ENCODE measurements at places on chromosomes 16 and 17. TPM values are rescaled to one million over a fixed set of nuclear protein-coding genes. Genes with fewer than 3 reads are reported as not detected.

OTOP2 gene
- not detected for total RNA-seq

SLC6A4 gene
- under 0.01 TPM for total RNA-seq

CDRT4 gene
- 45.1 TPM for total RNA-seq

UMOD gene
- total RNA-seq = not detected

PLLP gene
- total RNA-seq = 2.8 TPM

KRT15 gene
- not detected for total RNA-seq

ACSM2B gene
- total RNA-seq = not detected

PIMREG gene
- 8.5 TPM for total RNA-seq

CCL5 gene
- total RNA-seq = not detected

TCF25 gene
- total RNA-seq = 186 TPM

RPTOR gene
- 45.4 TPM for total RNA-seq

LITAF gene
- total RNA-seq = 13.8 TPM

NXPH3 gene
- total RNA-seq = 22.2 TPM

WFIKKN2 gene
- total RNA-seq = 1.3 TPM

DNAAF8 gene
- total RNA-seq = 0.31 TPM

KRTAP2-1 gene
- not detected for total RNA-seq

HLF gene
- total RNA-seq = 19.7 TPM

CLEC3A gene
- total RNA-seq = not detected

PRR35 gene
- total RNA-seq = not detected

NEUROD2 gene
- 116 TPM for total RNA-seq

WNT9B gene
- not detected for total RNA-seq

GJC1 gene
- total RNA-seq = 109 TPM

ADAMTS18 gene
- 0.94 TPM for total RNA-seq

CNTD1 gene
- total RNA-seq = 0.31 TPM

AOC2 gene
- total RNA-seq = 2.5 TPM

PDILT gene
- total RNA-seq = not detected

SHCBP1 gene
- total RNA-seq = 2.5 TPM

ABCC12 gene
- total RNA-seq = 1.3 TPM

SEZ6 gene
- total RNA-seq = 105 TPM

SPIRE2 gene
- total RNA-seq = 33.5 TPM

CACNG1 gene
- 0.63 TPM for total RNA-seq

PIK3R6 gene
- 0.94 TPM for total RNA-seq

All from parietal lobe (tissue), 2 donors.